ENCODE measurements at places on chromosomes 7 and 10. TPM values are rescaled to one million over a fixed set of nuclear protein-coding genes. Genes with fewer than 3 reads are reported as not detected.

NAT16 gene
- not detected for total RNA-seq

PDGFA gene
- 31.2 TPM for total RNA-seq

VSTM4 gene
- total RNA-seq: 14.0 TPM

TMEM254 gene
- total RNA-seq: 10.3 TPM

PMPCB gene
- total RNA-seq: 28.7 TPM

LIPK gene
- total RNA-seq: not detected

GRCh38 chr7:26653430-26654399, 210.7 kb downstream of the SKAP2 start:
- no peaks in the 10 kb centered on the region for H3K36me3 ChIP-seq
- H3K27ac ChIP-seq: no peak overlapping the region
- peaks cover 6% of the 10 kb centered on the region for H3K4me1 ChIP-seq
- DNase-seq: no peak

DNA sequence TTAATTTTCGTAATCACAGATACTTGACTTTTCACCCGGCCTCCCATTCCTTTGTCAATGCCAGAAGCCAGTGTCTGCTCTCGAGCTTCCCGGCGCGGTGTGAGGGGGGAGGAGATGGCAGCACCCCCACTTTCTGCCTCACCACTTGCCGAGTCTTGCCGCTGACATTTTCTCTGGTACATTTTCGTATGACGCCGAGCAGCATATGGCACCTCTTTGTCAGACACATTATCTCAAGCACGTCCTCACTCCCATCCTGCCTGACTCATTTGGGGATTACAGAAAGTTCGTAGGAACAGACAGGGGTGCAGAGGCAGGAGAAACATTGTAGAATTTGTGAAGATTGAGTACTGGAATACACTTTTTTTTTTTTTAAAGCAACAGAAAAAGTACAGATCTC, 60.8 kb upstream of the SORCS3 start:
- no peak overlapping the region for H3K4me3 ChIP-seq
- no peaks in the 10 kb centered on the region for H3K4me1 ChIP-seq
- H3K27me3 ChIP-seq: no peaks in the 10 kb centered on the region

GRCh38 chr10:97632949-97633884, at the start of gene MORN4:
Gene MORN4 (minus strand): TSS chr10:97633500. CDS start chr10:97619653, 13,847 bp downstream.
- DNase-seq: no peak
- H3K27ac ChIP-seq: peak within 1 kb of the TSS; percentile 33
- H3K4me1 ChIP-seq: peaks cover 13% of the 10 kb centered on the region
- H3K4me3 ChIP-seq: peak within 1 kb of the TSS; percentile 77
- H3K36me3 ChIP-seq: no peaks in the 10 kb centered on the region

GRCh38 chr7:9192969-9193368, 759.6 kb downstream of the NXPH1 start:
- H3K27ac ChIP-seq: no peak overlapping the region
- H3K4me1 ChIP-seq: no peaks in the 10 kb centered on the region
- no peak overlapping the region for H3K4me3 ChIP-seq
- no peaks in the 10 kb centered on the region for H3K36me3 ChIP-seq

DNA sequence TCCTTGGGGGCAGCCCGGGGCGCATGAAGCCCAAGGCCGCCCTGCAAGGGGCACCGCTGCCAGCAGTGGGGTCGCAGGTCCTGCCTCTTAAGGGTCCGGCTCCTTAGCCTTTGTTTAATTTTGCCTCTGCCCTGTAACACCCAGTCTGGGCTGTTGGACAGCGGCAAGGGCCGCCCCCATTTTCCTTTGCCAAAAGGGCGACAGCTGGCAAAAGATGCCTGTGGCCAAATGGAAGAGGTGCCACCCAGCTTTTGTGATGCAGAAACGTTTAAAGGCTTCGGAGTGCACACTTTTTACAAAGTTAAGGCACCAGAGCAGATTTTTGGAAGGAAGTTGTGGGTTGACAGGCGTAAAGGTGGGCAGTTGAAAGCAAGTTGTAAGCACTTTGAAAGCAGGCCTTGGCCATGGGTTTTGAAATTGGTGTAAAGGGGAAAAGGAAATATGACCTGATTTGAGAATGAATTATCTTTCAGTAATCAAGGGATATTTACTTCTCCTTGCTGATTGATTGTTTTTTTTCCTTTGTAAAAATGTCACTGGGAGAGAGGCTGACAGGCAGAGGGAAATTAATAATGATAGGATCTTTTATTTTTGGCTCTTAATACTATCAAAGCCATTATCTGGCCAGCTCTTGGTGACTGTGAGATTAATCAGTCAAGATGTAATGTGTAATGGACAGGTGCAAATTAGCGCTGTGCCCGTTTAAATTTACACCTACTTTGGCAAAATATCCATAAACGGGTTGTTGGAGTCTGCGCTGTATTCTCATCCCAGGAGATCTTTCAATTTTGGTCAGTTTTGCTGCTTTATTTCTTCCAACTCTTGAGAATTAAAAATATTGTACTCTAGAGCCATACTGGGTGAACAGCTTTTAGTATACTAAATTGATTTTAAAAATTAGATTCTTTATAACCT, 1.2 kb downstream of the CASD1 start:
- H3K27ac ChIP-seq: peak overlapping the region; percentile 97
- no peak for DNase-seq
- H3K4me1 ChIP-seq: peaks cover 31% of the 10 kb centered on the region
- peak overlapping the region; percentile 92 for H3K4me3 ChIP-seq

- no peak overlapping the region for H3K4me3 ChIP-seq
- no peaks in the 10 kb centered on the region for H3K36me3 ChIP-seq
- peaks cover 14% of the 10 kb centered on the region for H3K4me1 ChIP-seq
- DNase-seq: no peak
These were observed 254.3 kb downstream of the ELFN1 start for GRCh38 chr7:1924258-1924817.

DNA sequence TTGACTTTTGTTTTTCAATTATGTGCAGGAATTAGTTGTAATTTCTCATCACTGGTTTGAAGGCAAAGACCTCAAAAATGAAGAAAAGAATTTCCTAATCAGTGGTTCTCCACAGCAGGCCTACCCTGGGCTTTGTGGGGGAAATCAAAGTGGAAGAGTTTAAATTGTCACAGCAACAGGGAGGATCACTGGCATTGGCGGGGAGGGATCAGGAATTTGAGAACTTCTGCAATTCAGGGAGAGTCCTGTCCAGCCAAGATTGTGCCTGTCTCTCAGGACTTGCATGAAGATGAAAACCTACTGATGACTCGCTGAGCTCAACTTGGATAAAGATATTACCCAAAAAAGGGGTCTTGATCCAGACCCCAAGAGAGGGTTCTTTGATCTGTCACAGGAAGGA, 70.1 kb downstream of the HACD1 start:
- no peak overlapping the region for H3K4me3 ChIP-seq
- DNase-seq: no peak
- H3K4me1 ChIP-seq: no peaks in the 10 kb centered on the region
- no peak overlapping the region for H3K27ac ChIP-seq

DNA sequence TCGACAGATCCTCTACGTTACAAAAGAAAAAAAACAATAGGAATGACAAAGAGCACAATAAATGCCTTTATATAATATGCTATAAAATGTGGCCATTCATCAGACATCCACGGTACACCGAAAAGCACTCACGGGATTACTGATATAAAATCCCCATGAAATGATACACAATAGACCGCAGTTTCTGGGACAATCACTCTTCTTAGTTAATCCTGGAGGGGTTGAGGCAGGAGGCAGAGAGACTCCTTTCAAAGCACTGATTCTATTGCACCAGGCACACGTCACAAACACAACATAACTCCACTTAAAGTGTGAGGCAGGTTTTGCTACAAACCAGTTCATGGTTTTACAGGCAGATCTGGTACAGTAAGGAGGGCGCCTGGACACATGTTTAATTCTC, 113.8 kb downstream of the FGFR2 start:
- no peaks in the 10 kb centered on the region for H3K36me3 ChIP-seq
- H3K4me1 ChIP-seq: peaks cover 17% of the 10 kb centered on the region
- no peak overlapping the region for H3K27ac ChIP-seq
- no peaks in the 10 kb centered on the region for H3K27me3 ChIP-seq

- DNase-seq: no peak
- H3K27ac ChIP-seq: no peak overlapping the region
- no peaks in the 10 kb centered on the region for H3K27me3 ChIP-seq
- peaks cover 9% of the 10 kb centered on the region for H3K4me1 ChIP-seq
- H3K36me3 ChIP-seq: no peaks in the 10 kb centered on the region
- no peak overlapping the region for H3K4me3 ChIP-seq
These were observed 28.2 kb upstream of the ECHDC3 start for GRCh38 chr10:11713963-11714362.

- H3K27ac ChIP-seq: no peak overlapping the region
- no peak overlapping the region for H3K4me3 ChIP-seq
- no peaks in the 10 kb centered on the region for H3K4me1 ChIP-seq
These were observed 516.7 kb upstream of the MGMT start for GRCh38 chr10:128950159-128950915.

DNA sequence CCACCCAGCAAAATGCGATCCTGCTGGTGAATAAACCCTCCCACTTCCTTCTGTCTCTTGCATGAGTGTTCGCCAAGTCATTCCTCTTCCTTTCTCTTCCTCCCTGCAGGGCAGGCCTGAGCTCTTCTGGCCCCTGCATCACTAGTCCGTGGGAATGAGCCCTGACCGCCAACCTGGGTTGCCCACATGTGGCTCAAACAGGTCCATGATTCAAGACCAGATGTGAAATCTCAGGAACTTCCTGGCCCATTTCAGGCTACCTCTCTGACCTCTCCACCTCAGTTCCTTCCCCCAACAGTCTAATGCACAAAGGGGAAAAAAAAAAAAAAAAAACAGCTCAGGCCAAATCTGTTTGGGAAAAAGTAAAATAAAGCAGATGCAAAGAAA, 5.4 kb upstream of the YWHAG start:
- H3K27ac ChIP-seq: peak overlapping the region; percentile 94
- no peak overlapping the region for H3K4me3 ChIP-seq
- H3K27me3 ChIP-seq: no peaks in the 10 kb centered on the region
- H3K4me1 ChIP-seq: peaks cover 34% of the 10 kb centered on the region
- H3K36me3 ChIP-seq: no peaks in the 10 kb centered on the region
- DNase-seq: no peak

DNA sequence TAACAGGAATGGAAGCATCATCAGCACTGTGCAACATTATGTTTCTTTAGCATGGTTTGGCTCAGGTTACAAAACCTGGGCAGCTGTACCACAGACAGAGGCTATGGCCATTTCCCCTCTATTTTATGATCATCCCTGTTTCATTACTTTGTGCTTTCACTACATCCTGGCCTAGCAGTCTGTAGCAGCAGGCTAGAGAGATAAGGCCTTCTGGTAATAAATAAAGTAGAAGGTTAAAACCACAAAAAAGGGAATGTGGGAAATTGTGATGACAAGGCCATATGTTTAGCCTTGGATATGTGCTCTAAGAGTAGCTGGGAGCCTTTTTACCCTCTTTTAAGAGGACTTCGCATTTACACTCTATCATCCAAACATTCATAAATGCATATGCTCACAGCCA, 266.2 kb upstream of the PHF14 start:
- H3K27ac ChIP-seq: no peak overlapping the region
- H3K4me1 ChIP-seq: no peaks in the 10 kb centered on the region
- no peaks in the 10 kb centered on the region for H3K27me3 ChIP-seq
- H3K36me3 ChIP-seq: no peaks in the 10 kb centered on the region

GRCh38 chr10:100621360-100622205, 85.8 kb downstream of the HIF1AN start:
- no peak for DNase-seq
- H3K4me3 ChIP-seq: no peak overlapping the region
- no peak overlapping the region for H3K27ac ChIP-seq
- H3K27me3 ChIP-seq: peaks cover 10% of the 10 kb centered on the region
- no peaks in the 10 kb centered on the region for H3K36me3 ChIP-seq

GRCh38 chr10:13945390-13946208, 358.8 kb downstream of the PRPF18 start:
- no peaks in the 10 kb centered on the region for H3K36me3 ChIP-seq
- H3K27ac ChIP-seq: peak overlapping the region; percentile 40
- DNase-seq: no peak
- H3K4me3 ChIP-seq: no peak overlapping the region
- no peaks in the 10 kb centered on the region for H3K27me3 ChIP-seq

- H3K36me3 ChIP-seq: no peaks in the 10 kb centered on the region
- no peaks in the 10 kb centered on the region for H3K27me3 ChIP-seq
- H3K4me1 ChIP-seq: no peaks in the 10 kb centered on the region
- no peak overlapping the region for H3K27ac ChIP-seq
These were observed 201.0 kb downstream of the EMX2 start for GRCh38 chr10:117743509-117743908.

- H3K27me3 ChIP-seq: no peaks in the 10 kb centered on the region
- DNase-seq: no peak
- H3K4me1 ChIP-seq: no peaks in the 10 kb centered on the region
- no peak overlapping the region for H3K27ac ChIP-seq
These were observed 94.4 kb downstream of the STRA8 start for GRCh38 chr7:135328053-135328452.

- H3K27ac ChIP-seq: no peak overlapping the region
- no peaks in the 10 kb centered on the region for H3K4me1 ChIP-seq
- H3K36me3 ChIP-seq: no peaks in the 10 kb centered on the region
- H3K4me3 ChIP-seq: no peak overlapping the region
These were observed 85.6 kb downstream of the AOAH start for GRCh38 chr7:36638586-36639263.

DNA sequence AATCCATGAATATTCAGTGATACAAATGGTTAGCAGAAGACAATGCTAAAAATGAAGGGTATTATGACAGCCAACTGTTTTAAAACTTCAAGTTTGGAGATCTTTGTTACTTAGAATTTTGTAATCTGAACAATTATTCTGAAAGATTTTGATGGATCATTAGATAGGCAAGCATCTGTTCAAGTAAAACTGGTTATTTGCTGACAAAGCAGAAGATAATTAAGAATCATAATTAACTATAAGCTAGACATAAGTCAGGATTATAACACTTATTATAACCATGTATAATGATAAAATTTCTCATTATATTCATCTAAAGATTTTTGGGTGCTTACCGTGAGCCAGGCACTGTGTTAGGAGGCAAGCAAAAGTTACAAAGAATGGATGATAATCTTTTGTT, 1145.1 kb downstream of the CNTNAP2 start:
- H3K27me3 ChIP-seq: no peaks in the 10 kb centered on the region
- H3K27ac ChIP-seq: no peak overlapping the region
- H3K36me3 ChIP-seq: no peaks in the 10 kb centered on the region
- no peak overlapping the region for H3K4me3 ChIP-seq
- DNase-seq: no peak

- H3K4me3 ChIP-seq: no peak overlapping the region
- no peak overlapping the region for H3K27ac ChIP-seq
- DNase-seq: no peak
- no peaks in the 10 kb centered on the region for H3K36me3 ChIP-seq
These were observed 308.4 kb downstream of the BICC1 start for GRCh38 chr10:58820861-58821751.

DNA sequence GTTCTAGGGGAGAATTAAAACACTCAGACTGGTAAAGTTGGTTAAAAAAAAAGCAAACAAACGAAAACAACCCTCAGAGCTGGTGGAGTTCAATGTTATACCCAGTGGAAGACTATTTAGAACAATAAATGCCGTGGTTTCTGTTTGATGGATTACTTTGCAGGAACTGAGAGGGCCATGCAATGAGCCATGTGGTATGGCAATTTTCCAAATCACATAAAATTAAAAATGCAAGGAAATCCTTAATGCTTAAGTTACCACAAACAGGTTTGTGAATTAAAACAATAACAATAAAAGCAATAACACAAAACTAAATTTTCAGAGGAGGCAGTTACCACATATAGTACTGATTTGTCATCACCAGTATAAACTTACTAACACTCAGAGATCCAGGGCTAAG, 96.9 kb downstream of the RTKN2 start:
- no peak overlapping the region for H3K27ac ChIP-seq
- no peak for DNase-seq
- H3K4me3 ChIP-seq: no peak overlapping the region
- no peaks in the 10 kb centered on the region for H3K36me3 ChIP-seq

Measured in vagina (tissue), 2 donors.